ENCODE measurements at places on chromosomes 1 and 21.

DNA sequence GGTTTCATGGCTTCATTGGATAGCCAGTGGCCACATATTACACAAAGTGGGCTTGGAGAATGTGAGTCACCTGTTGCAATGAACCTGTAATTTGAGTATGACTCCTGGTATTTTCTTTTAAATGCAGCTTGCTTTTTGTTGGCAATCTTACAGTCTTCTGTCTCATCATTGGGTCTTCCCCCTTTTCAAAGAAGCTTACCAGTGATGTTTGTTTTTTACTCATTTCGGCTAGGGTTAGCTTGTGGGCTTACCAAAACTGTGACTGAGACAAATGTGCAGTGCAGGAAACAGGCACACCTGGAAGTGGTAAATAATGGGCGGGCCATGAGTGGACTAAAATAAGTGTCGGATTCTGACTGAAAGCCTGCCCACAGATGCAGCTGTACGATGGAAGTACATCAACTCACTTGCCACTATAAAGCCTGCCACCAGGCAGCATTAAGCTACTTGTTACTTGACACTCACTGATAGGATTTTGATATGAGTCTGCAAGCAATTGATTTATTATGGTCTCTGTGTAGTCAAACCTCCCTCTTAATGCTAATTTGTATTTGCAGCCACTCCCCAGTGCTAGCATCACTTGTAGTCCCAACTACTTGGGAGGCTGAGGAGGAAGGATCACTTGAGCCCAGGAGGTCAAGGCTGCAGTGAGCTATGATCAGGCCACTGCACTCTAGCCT, 4.2 kb downstream of the HHAT start:
- ATAC-seq = no peak

DNA sequence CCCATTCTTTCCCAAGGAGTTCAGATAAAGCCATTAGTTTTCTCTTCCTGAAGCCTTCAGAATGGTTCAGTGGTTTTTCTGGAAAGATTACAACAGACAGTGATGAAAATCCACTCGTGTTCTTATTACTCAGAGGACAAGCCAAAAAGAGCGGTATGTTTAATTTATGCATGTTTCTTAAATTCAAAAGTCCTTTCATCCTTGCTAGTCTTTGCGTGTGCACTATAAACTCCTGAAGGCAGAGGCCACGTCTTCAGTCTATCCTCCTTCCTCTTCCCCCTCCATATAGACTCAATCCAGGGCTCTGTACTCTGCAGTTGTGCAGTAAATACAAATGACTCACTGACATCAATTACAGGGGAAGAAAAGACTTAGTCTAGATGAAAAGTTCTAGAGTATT, 409.2 kb upstream of the PLXNA2 start:
- no peak for ATAC-seq

DNA sequence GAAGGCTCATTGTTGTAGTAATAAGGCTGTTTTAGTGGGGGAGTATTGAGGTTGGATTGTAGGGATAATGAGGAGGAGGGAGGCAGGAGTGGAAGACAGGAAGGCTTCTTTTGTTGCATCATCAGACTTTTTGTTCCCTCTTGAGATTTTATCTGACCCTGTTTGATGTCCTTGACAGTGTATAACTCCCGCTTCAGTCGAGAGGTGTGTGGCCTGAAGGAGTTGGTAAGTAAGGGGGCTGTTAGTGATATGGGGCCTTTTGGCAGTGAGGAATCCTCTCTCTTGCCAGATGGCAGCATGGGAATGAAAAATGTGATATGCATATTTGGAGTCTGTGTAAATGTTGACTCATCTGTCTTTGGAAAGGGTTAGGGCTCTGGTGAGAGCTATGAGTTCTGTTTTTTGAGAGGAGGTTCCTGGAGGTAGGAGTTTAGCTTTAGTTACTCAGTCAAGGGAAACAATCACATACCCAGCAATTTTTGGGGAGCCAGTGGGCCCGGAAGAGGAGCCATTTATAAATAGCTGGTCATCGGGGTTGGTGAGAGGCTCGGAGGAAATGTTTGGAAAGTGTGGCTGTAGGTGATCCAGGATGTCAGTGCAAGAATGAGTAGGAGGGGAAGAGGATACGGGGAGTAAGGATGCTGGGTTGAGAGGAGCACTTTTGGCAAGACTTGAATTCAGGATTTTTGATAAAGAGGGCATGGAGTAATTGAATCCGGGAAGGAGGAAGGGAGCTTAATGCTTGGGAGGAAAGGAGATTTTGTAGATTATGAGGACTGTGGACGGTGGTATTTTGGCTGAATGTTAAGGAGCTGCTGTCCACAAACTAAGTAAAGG, 136.7 kb upstream of the ETV3 start:
- no peak for ATAC-seq

- no peak for ATAC-seq
Observed at GRCh38 chr1:98453066-98453465, 208.5 kb upstream of the SNX7 start.

DNA sequence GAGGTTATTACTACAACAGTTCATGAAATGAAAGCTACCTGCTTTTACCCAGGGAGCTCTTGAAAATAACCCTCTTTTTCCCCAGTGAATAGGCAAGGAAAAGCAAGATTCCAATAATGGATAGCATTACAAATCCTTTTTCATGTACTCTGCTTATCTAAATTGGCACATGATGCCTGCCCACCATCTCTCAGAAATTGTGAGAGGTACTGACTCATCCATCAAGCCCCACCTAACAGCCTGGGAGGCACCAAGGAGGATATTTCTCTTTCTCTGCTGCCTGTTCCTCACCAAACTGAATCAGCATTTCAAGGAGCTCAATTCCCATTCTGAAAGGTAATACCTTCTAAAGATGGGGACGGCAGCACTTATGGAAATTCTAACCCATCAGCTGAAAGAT, 34.4 kb downstream of the PALMD start:
- no peak for ATAC-seq

DNA sequence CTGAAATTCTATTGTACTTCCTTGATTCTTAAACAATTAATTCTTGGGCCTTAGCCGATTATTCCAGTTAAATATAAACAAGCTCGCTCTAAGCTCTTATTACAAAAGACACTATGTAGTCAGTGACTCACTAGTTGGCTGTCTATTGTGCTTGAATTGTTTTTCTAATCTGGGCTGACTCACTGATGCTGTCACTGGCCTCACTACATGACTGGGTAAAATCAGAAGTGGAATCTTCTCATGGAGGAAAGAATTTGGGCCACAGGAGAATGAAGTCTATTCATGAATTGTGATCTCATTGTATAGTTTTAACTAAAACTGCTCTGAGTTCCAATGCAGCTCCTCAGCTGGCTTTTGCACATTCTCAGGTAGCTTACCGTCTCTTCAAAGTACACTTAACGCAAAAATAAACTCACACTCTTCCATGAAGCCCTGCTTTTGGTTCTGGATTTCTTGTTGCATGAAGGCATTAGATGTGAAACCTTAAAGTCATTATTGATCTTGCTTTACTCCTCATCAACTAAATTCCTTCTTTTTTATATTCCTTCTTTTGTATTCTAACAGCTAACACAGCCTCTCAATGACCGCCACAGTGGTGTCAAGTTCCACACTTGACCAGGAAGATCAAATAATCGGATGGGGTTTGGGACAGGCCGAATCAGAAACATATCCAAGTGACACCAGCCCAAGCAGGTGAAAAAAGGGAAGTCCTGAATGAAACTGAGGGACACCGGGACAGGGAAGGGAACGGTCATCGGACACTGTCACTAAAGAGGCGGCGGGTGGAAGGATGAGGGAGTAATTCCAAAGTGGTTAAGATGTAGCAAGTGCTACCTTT, 80.9 kb upstream of the LBR start:
- peak; percentile 99 for ATAC-seq

All from gastroesophageal sphincter (tissue), 4 donors.